ENCODE measurements at places on chromosomes 3 and 15.

GRCh38 chr3:192827208-192827607 lies 90.4 kb downstream of the MB21D2 start:
- peak; percentile 86 for DNase-seq

- DNase-seq, result no peak
These were observed 37.7 kb downstream of the TKT start for GRCh38 chr3:53218131-53218530.

- peak; percentile 86 for DNase-seq
These were observed 27.3 kb downstream of the LARP6 start for GRCh38 chr15:70826634-70827033.

DNA sequence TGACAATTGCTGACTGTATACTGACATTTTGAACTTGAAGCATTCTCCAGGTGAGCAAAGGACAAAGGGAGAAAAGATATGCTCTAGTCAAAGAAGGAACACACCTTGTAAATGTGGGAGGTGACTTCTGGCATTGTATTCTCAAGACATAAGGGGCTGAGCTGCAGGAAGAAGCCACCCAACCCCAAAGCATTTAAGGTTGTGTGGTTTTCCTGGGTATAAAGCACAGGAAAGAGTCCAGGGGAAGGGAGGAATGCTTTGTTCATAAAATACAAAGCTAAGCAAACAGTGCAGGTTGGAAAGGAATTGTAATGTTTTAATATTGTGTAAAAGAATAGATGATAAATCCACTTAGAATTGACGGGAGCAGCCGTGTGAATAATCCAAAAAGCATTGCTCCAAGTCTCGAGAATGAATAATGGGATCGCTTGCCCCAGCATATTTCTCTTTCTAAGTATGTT lies 102.4 kb upstream of the LRIG1 start:
- no peak for DNase-seq

- DNase-seq, result no peak
These were observed 340.8 kb downstream of the NAALADL2 start for GRCh38 chr3:175199961-175200360.

DNA sequence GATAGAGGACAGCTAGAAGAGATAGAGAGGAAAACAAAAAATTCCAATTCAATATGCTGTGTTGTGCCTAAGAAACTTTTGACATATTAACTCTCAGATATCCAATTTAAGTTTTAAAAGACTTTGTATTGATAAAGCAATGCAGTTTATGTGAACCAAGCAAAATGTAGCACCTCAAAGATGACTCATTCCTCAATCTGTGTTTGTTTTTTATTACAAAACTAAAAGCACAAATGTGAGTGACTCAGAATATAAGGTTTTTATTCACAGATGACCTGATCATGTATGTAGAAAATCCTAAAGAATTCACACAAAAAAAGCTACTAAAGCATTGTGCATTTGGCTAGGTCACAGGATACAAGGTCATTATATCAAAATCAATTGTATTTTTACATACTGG lies 11.1 kb downstream of the HCLS1 start:
- no peak for DNase-seq

GRCh38 chr15:38864122-38864521 lies 299.5 kb upstream of the RASGRP1 start:
- DNase-seq, result no peak

DNA sequence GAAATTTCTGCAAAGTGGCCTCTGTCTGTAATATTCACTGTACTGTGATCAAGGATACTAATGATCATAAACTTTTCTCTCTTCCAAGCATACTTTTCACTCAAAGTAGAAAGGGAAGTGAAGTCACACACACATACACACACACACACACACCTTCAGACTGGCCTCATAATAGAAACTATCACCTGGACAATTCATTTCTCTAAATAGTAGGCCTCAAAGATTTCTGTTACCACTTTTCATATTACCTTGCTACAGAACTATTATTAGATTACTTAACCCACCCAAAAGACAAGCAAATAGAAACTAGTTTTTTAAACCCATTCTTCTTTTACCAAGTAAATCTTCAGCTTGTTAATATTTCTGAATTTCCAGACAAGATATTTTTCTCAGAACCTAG lies 12.2 kb downstream of the CPB1 start:
- DNase-seq, result no peak

GRCh38 chr15:43528542-43529007 lies 11.2 kb downstream of the MAP1A start:
- no peak for DNase-seq

DNA sequence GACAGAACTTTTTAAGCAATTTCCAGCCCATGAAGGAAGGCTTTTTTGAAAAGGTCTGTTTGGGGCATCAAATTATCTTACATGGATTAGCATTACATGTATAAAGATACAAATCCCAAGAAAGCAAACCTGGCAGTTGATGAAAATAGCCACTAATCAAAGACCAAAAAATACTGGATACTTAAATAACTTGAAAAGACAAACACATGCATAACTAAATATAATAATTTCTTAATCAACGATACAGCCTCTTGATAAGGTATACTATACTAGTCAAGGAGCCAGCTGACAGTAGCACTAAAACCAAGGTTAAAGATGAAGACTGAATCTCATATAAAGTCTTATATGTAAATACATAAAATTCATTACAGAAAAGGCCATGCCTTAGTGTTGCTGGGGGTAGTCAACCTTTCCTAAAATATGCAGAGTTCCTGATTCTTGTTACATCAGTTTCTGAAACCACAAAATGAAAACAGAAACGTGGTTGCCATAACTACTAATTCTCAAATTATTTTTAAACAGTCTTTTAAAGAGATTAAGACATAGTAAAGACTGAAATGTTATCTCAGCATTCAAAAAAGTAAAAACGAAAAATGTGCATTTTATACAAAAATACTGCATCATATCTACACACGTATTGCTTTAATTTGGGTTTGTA lies 2.0 kb downstream of the ANKRD28 start:
- DNase-seq, result no peak

- DNase-seq, result no peak
These were observed 259.3 kb downstream of the ZBTB20 start for GRCh38 chr3:114887806-114888205.

GRCh38 chr3:34067536-34068051 lies 269.2 kb downstream of the PDCD6IP start:
- no peak for DNase-seq

DNA sequence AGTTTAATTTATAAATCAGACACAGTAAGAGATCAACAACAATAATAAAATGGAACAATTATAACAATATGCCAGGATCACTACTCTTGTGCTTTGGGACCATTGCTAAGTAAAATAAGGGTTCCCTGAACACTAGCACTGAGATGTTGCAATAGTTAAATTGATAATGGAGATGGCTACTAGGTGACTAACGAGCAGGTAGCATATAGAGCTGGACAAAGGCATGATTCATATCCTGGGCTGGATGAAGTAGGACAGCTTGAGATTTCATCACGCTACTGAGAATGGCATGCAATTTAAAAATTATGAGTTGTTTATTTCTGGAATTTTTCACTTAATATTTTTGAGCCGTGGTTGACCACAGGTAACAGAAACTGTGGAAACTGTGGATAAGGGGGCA lies 20.7 kb upstream of the MYZAP start:
- no peak for DNase-seq

DNA sequence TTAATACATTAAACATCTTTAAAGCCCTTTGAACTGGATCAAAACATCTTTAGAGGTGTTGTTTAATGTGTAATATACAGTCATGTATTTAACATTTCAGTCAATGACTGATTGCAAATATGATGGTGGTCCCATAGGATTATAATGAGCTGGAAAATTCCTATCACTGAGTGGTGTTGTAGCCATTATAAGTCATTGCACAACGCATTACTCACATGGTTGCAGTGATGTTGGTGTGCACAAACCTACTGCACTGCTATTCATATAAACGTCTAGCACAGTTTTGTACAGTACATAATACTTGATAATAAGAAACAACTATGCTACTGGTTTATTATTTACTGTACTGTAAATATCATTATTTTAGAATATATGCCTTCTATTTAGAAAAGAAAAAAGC lies 75.6 kb downstream of the DTWD1 start:
- DNase-seq, result no peak

- no peak for DNase-seq
These were observed 66.6 kb downstream of the PIK3CB start for GRCh38 chr3:138768125-138768524.

DNA sequence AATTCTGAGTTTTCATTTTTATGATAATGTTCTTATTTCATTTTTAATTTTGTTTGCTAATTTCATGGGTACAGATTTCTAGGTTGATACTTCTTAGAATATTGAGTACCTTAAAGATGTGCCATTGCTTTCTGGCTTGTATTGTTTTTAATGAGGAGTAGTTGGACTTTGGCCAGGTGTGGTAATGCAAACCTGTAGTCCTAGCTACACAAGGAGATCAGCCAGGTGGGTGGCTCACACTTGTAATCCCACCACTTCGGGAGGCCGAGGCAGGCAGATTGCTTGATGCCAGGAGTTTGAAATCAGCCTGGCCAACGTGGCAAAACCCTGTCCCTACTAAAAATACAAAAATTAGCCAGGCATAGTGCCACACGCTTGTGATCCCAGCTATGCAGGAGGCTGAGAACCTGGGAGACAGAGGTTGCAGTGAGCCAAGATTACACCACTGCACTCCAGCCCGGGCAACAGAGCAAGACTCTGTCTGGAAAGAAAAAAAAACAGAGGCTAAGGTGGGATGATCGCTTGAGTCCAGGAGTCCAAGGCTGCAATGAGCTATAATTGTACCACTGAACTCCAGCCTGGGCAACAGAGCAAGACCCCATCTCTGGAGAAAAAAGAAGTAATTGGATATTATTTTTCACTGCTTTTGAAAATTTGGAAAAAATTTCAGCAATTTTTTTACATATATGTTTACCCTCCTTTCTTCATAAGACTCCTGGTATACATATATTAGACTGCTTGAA lies 198.0 kb downstream of the ALCAM start:
- DNase-seq, result no peak

- DNase-seq, result peak; percentile 21
These were observed 27.8 kb upstream of the ALDH1L1 start for GRCh38 chr3:126208182-126208581.

DNA sequence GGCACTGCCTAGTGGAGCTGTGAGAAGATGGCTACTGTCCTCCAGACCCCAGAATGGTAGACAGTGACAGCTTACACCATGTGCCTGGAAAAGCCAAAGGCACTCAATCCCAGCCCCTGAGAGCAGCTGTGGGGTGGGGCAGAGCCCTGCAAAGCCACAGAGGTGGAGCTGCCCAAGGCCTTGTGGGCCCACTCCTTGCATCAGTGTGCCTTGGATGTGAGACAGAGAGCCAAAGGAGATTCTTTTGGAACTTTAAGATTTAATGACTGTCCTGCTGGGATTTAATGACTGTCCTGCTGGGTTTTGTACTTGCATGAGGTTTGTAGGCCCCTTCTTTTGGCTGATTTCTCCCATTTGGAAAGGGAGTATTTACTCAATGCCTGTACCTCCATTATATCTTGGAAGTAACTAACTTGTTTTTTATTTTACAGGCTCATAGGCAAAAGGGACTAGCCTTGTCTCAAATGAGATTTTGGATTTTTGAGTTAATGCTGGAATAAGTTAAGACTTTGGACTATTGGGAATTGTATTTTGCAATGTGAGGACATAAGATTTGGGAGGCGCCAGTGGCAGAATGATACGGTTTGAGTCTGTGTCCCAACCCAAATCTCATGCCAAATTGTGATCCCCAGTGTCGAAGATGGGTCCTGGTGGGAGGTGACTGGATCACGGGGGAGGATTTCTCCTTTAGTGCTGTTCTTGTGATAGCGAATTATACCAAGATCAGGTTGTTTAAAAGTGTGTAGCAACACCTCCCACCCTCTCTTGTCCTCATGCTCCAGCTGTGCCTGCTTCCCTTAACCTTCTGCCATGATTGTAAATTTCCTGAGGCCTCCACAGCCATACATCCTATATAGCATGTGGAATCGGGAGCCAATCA lies 80.4 kb downstream of the MYO5A start:
- no peak for DNase-seq

- DNase-seq, result no peak
These were observed 140.9 kb downstream of the FOXP1 start for GRCh38 chr3:71442652-71443042.

GRCh38 chr3:15750143-15750542 lies 47.6 kb downstream of the ANKRD28 start:
- no peak for DNase-seq

DNA sequence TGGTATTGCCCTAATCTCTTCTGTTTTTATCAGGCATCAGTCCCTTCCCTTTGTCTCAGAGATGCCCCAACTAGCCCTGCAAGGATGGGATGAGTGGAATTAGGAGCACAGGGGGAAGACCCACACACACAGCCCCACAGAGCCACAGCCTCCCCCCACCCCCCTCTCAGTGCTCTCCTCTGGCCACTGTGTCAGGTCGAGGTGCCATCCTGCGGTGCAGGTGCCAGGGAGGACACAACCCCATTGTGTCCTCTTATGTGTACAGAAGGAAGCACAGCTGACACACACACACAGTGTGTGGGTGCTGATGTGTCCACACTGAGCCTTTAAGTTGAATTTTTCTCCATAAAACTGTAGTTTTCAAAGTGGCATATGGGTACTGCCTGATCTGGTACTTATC lies 534.5 kb downstream of the OCA2 start:
- no peak for DNase-seq

DNA sequence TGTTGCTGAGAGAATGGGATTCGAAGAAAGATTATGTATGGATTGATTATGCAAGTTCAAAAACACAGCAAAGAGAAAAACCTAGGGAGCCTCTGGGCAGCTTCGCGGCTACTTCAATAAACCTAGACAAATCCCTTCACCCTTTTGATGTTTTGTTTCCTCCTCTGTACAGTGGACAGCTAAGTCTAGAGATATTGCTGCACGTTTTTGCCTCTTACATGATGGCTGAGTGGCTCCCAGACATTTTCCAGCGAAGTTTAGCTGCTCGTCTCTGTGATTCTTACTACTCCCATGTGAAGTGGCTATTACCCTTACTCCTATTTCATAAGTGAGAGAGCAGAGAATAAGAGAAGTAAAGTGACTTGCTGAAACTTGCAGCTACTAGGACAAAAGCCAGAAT lies 695.0 kb upstream of the GRM7 start:
- no peak for DNase-seq

- no peak for DNase-seq
These were observed 93.6 kb upstream of the COL8A1 start for GRCh38 chr3:99544786-99545281.

DNA sequence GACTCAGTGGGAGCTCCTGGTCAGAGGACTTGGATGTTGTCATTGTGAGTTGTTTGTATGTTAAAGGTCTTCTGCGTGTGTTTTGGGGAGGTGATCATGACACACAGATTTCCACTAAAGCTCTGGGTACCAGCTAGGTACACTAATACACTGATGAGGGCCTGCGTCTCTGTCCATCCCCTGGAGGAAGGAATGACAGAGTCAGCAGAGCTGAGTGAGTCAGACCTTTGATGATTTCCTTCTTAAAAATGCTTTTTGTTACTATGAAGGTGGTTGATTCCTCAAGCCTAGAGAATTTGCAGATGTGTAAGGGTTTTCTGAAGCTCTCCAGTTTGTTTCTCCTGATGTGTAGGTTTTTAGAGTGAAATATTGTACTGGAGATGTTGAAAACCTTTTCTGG lies 424.1 kb upstream of the TPM1 start:
- peak; percentile 77 for DNase-seq

- DNase-seq, result no peak
These were observed 84.7 kb upstream of the PTX3 start for GRCh38 chr3:157351981-157352380.
